Left kidney (tissue), 8 donors: ENCODE measurements at places on chromosomes 1 and 21.

DNA sequence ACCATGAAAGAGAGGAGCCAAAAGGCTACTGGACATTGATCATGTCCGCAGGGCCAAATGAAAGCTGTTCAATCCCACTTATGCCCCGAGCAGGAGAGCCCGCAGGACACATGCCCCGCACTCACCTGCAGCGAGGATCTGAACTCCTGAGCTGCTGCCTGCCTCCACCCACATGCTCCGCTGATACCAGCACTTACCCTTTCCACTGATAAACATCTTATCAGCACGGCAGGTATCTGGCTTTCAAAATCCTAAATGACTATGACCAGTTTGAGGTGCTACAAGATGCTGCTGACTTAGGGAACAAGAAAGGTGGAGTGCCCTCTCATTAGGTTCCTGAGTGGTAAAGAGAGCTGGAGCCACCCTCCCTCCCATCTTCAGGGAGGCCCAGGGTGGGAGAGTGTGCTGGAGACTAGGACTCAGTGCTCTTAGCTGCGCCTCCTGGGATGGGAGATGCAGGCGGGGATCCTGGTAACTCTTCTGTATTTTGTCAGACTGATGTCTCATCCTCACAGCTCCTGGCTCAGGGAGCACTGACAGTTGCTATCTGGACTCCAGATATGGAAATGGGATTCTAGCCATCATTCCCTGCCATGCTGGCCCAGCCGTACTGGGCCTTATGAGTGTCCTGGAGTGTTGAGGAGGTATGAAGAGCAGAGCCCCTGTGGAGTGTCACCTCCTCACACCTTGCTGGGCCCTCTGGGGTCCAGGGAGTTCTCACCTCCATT lies 86.4 kb upstream of the F3 start:
- DNase-seq = no peak

- no peak for DNase-seq
These were observed 52.5 kb downstream of the LACTBL1 start for GRCh38 chr1:22920026-22920733.

GRCh38 chr1:88289401-88290102 lies 394.5 kb upstream of the PKN2 start:
- no peak for DNase-seq

GRCh38 chr1:93779540-93780165 lies 98.0 kb upstream of the BCAR3 start:
- no peak for DNase-seq

DNA sequence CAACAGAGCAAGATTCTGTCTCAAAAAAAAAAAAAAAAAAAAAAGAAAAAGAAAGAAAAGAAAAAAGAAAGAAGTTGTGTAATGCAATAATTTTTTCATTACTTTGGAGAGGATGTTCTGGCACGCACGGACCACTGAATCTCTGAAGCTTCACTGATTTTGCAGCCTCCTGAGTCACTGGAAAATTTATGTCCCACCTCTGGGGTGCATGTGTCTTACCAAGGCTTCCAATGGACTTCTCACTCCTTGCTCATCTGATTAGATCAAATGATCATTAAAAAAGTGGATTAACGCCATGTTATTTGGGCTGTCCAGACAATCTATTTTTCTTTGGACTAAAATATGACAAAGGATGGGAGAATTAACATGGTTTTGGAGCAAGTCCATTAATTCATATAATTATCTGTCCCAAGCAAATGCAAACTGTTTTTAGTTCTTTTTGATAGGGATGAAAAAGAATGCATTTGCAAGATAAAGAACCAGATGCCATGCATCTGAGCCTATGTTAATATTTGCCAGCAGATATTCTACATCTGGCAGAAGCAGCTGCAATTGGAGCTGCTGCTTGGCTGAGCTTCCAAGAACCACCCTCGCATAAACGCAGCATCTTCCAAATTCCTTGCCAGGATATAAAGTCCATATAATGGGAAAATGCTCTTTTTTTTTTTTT lies 10.1 kb upstream of the MAP1LC3C start:
- DNase-seq = no peak

GRCh38 chr1:64956733-64957441 lies 9.5 kb downstream of the JAK1 start:
- no peak for DNase-seq

GRCh38 chr1:154483941-154484803 lies 17.8 kb upstream of the TDRD10 start:
- DNase-seq = no peak

GRCh38 chr1:113231866-113232265 lies 158.4 kb upstream of the MAGI3 start:
- DNase-seq = no peak

DNA sequence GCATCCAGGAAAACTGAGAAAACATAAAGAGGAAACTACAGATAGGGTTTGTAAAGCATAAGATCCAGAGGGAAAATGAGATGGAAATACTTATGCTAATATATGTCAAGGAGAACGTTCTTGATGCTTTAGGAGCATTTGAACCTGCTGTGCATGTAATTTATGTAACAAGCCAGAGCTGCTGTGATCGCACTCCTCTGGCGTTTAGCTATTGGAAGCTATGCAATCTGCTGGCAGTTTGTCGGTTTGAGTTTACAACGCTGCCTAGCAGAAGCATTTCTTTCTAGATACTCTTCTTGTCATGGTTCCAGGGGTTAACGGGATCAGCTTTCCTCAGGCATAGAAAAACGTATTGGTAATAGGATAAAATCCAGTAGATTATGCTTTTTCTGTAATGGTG lies 182.7 kb downstream of the KCNH1 start:
- DNase-seq = no peak

DNA sequence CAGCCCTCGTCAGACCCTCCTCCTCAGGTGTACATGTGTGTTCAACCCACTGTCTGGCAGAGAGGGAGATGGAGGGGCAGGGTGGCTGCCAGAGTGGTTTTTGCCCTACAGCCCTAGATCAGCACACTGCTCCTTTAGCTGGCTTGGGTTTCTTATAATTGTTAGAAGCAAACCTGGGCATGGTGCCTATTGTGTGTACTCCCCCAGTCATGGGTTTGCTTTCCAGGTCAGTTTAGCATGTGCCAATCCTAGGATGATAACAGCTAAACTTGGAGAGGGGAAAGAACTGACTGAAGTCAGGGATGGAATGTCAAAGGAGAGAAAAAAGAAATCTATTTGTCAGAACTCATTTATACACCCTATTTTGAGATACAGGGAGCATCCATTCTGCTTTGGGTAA lies 63.3 kb downstream of the UCK2 start:
- DNase-seq = no peak

GRCh38 chr1:114334297-114334696 lies 176.7 kb downstream of the TRIM33 start:
- DNase-seq = no peak

DNA sequence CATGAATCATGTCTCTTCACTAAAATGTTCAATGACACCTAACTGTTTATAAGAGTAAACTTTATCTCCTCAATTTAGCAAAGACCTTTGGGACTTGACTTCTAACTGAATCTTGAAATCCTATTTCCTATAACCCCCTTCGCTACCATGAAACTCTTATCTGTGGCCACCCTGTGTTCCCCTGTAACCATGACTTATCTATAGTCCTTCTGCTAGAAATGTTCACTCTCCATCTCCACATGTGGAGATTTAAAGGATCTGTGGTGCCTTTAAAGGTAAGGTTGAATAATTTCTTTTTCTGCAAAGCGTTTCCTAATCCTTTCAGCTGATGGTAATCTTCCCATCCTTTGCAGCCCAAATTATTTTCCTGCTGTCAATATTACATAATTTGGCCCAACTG lies 436.3 kb upstream of the RUNX1 start:
- no peak for DNase-seq

GRCh38 chr1:210736713-210737112 lies 397.2 kb downstream of the KCNH1 start:
- no peak for DNase-seq

DNA sequence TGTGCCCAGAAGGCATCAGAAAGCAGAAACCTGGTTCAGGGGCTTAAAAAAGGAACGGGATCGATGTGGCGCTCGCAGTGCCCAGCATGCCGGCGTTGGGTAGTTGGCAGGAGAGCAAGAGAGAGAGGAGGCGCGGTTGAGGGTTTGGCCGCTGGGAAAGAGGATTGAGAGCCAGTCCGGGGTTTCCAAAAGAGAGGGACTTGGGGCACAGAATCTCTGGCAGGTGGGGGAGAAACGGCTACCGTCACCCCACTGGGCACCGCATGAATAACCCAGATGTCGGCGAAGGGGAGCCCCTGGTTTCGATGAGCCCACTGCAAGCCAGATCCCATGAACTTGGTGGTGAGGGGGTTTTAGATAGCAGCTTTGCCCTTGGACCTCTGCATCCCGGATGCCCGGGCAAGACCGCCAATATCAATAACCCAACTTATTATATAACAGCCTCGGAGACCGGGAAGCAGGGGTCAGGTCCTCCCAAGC lies 60.4 kb upstream of the ACOT11 start:
- no peak for DNase-seq

DNA sequence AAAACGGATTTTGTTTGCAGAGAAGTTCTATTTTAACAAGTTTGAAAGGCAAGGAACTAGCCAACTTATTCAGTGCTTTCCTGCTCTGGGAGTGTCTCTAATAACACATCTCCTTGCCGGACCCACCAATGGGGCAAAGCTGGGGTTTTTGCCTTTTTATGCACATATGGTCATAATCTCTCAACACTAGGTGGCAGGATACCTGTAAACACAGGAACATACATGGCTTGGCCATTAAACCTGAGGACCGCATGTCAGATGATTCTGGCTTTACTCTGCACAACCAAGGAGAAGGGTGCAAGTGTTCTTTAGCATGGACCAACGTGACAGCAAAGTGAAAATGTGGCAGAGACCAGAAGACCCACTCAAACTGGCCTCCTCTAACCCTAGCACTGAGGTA lies 4.9 kb downstream of the TMEM9 start:
- no peak for DNase-seq

DNA sequence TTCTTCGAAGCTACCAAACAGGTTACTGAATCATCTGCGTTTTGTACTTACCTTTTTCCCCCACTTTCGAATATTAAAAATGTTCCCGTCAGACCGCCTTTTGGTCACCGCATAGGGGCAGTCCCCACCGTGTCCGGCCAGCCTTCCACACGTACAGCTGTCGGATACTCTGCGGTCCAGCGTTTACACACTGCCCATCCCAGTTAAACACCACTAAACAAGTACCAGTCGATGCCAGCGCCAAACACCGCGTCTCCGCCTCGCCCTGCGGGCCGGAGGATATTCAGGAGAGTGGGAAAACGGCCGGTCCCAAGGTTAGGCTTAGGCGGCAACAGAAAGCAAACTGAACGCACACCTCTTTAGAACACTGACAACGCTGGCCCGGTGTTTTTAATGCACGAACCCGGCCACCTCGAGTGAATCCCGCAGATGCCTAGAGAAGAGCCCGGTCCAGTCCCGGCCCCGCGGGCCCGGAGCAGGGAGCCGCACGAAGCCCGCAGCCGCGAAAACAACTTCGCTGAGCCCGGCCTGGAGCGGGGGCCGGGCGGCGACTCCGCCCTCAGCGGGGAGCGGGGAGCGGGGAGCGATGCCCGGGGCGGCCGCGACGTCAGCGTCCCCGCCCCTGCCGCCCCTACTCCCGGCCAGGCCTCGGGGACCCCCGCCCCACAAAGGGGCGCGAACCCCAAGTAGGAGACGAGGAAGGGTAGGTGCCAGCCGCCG lies 730 bp upstream of the PHF13 start:
- DNase-seq = no peak

DNA sequence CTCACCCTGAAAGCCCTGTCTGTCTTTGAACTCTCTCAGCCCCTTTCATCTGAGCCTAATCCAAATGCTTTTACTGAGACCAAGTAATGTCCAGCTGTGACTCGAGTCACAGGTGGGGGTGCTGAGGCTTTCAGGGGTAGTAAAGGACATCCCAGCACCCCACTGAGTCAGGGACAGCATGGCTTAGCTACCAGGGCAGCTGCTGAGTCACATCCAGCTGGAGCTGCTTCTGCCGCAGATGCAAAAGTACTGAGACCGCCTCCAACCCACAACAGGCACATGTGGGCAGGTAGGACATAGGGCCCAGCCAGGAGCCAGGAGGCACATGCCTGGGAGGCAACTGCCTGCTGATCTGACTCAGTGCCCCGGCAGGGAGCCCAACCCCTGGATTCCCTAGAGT lies 6.7 kb upstream of the VSIG8 start:
- DNase-seq = no peak

- no peak for DNase-seq
These were observed 251.9 kb downstream of the DPYD start for GRCh38 chr1:97668945-97669344.

- no peak for DNase-seq
These were observed 1.6 kb downstream of the DRAXIN start for GRCh38 chr1:11693024-11693590.

- DNase-seq = no peak
These were observed 20.8 kb downstream of the PPFIA4 start for GRCh38 chr1:203046984-203047630.

DNA sequence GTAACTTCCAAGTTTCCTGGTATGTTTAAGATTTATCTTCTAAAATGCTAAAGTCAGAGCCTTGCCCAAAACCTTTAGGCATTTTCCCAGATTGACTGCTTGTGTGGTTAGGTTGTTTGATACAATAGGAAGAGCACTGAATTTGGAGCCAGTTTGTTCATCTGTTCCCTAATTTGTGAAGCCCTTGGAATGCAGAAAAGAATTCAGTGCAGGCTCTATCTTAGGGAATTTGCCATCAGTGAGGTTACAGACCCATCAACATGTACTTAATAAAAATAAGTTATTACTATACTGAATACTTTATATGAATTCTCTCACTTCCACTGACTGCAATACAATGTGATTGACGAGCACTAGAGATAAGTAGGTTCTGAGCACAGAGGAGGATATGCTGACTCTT lies 120.2 kb downstream of the PIK3R3 start:
- no peak for DNase-seq

DNA sequence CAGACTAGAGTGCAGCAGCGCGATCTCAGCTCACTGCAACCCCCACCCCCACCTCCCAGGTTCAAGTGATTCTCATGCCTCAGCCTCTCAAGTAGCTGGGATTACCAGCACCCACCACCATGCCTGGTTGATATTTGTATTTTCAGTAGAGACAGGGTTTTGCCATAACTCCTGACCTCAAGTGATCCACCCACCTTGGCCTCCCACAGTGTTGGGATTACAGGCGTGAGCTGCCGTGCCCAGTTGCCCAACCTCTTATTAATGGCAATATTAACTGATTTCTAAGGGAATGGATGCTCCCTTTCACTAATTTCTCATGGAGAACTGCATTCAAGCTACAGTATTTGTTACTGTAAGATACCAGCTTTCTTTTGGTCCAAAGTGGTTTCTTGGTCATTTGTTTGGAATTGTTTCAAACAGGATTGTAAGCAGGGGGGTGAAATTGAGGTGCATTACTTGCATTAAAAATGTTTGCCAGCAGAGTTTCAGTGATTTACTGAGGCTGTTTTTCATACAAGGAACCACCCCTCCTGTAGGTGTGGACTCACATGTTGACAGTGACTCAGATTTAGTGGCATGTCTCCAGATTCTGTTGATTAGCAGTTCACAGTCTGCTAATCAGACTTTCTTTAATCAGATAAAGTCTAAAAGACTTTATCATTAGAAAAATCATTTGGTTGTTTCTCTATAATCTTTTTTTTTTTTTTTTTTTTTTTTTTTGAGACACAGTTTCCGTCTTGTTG lies 3.9 kb upstream of the TGFBR3 start:
- no peak for DNase-seq
